ENCODE measurements at places on chromosomes 1 and 21.

GRCh38 chr1:154819628-154820590, 50.2 kb downstream of the KCNN3 start:
- DNase-seq: no peak

DNA sequence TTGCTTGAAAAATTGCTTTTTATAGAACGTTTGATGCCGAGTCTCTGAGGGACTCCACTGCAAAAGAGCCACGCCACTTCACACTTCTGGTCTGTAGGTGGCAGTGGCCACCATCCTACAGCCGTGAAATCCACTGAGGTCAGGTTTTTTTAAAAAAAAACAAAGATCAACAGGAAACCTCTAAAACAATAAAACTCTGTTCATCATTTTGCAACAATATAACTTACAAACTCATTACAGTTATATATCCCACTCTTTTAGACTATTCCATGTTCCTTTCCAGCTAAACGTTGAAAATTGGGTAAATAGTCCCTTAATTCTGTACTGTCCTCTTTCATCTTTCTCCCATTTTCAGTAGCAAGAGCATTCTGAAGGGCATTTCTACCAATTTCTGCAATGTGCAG, 64.6 kb upstream of the FMN2 start:
- DNase-seq: no peak

GRCh38 chr1:15288173-15288926, 41.3 kb downstream of the FHAD1 start:
- no peak for DNase-seq

DNA sequence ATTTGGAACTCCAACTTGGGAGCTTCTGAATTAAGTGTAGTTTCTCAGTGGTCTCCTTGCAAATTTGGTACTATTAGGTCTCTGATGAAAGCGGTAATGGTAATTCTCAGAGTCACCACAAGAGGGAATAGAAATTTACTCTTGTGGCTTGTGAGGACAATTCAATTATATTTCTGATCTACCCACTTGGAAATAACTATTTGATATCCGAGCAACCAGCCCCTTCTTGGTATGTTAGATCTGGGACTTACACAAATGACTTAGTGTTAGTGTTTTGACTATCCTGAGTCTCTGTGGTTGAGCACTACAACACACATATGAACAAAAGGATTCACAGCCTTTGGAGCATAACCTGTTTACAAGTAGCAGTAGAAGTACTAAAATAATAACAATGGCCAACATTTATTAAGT, 68.1 kb downstream of the RPS6KA1 start:
- no peak for DNase-seq

- no peak for DNase-seq
Measured at GRCh38 chr1:183908079-183908478, 103.2 kb downstream of the RGL1 start.

- no peak for DNase-seq
Measured at GRCh38 chr1:36178471-36179219, 22.7 kb downstream of the MAP7D1 start.

GRCh38 chr1:37901191-37901892, 42.0 kb upstream of the MTF1 start:
- no peak for DNase-seq

GRCh38 chr1:161763522-161764098, 2.5 kb upstream of the ATF6 start:
- no peak for DNase-seq

- DNase-seq: no peak
Measured at GRCh38 chr1:73639494-73639893, 558.5 kb downstream of the LRRIQ3 start.

- no peak for DNase-seq
Measured at GRCh38 chr1:203202431-203203245, 16.1 kb upstream of the CHI3L1 start.

DNA sequence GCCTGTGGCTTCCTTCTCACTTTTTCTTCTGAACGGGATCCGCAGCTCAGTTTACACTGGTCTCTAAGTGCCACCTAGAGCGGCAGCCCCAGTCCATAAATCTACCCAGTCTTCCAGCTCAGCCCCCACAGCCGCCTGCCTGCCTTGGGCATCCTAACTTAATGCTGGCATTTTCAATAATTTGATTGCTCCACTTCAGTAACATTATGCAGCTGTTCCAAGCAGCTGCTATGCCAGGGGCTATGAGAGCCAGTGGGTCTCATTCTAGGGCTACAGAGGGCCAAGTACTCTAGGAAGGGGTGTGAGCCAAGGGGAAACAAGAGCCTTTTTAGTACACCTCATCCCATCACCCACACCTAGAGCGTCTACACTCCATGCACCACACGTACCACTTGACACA, 48.4 kb upstream of the COA6 start:
- DNase-seq: no peak

- no peak for DNase-seq
Measured at GRCh38 chr1:217135569-217135915, 412.3 kb upstream of the ESRRG start.

DNA sequence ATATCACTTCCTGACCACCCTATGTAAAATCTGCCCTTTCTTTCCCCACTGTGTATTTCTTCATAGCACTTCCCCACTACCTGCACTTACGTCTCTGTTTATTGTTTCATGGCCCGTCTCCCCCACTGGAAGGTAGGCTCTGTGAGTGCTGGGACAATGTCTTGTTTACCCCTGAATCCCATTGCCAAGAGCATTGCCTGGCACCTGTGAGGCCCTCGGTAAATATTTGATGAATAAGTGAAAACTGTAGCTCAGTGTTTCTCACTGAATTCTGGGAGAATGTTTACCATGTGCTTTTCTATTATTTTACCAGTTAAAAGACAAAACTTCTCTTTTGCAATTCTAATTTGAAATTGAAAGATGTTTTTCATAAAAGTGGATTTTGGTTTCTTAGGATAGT, 11.8 kb downstream of the NFASC start:
- no peak for DNase-seq

- DNase-seq: no peak
Measured at GRCh38 chr1:16073490-16074119, at the start of gene FAM131C. FAM131C (minus strand) TSS chr1:16073651; CDS start chr1:16073442, 209 bp downstream.

GRCh38 chr21:46223217-46223616, 5.4 kb downstream of the LSS start:
- DNase-seq: no peak

- DNase-seq: no peak
Measured at GRCh38 chr1:150596095-150596892, 16.9 kb upstream of the MCL1 start.

DNA sequence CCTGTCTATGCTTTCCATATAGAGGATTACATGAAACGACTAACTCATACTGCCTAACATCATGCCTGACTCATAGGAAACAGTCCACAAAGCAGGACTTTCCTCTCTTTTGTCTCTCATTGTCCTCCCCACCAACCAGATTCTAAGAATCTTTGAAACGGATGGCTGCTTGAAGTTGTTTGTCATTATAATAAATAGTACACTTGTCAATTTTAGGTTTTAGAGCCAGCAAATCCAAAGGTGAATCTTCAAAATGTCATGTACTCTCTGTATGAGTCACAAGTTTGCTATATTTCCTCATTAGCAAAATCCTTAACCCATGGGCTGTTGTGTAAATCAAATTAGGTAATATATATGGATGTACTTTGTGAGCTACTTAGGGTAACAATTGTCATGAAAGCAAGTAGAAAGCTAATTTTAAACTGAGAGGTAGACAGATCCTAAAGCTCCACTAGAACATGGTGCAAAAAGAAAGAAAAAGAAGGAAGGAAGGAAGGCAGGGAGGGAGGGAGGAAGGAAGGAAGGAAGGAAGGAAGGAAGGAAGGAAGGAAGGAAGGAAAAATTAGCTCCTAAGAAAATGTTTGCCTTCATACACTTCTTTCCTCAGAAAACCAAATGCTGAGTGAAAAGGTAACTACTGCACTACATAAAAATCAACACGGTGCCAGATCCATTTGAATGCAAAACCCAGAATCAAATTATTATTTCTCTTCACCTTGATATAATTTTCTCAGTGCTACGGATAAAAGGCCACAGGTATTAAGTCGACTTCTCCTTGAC, 129.5 kb upstream of the PRMT6 start:
- no peak for DNase-seq

DNA sequence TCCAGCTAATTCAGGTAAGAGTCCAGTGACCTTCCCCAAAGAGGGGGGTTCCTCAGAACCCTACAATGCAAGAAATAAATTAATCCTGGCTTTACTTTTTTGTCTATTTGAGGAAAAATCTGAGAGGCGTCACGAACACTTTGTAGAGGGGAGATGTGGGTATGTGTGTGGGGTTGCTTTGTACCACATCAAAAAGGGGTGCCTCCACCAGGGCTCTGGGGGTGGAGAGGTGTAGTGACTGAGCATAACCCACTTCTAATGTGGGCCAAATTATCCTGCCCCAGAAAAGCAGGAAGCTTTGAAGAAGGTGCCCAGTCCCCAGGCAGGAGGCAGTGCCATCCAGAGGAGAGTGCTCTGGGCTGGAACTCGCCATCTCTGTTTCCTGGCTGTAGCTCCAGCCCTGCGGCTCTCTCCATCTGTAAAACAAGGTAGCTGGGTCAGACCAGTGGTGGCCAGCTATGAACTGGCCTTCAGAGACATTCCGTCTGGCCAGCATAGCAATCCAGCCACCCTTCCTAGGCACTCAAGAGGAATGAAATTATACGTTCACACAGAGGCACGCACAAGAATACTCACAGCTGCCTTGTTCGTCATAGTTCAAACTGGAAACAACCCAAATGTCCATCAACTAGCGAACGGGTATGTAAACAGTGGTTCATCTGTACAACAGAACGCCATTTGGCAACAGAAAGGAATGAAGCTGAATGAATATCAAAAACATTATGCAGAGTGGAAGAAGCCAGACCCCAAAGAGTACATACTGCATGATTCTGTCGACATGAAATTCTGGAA, 45.4 kb upstream of the TNFRSF1B start:
- no peak for DNase-seq

GRCh38 chr1:150895618-150896017, 8.7 kb downstream of the CTXND2 start:
- DNase-seq: no peak

DNA sequence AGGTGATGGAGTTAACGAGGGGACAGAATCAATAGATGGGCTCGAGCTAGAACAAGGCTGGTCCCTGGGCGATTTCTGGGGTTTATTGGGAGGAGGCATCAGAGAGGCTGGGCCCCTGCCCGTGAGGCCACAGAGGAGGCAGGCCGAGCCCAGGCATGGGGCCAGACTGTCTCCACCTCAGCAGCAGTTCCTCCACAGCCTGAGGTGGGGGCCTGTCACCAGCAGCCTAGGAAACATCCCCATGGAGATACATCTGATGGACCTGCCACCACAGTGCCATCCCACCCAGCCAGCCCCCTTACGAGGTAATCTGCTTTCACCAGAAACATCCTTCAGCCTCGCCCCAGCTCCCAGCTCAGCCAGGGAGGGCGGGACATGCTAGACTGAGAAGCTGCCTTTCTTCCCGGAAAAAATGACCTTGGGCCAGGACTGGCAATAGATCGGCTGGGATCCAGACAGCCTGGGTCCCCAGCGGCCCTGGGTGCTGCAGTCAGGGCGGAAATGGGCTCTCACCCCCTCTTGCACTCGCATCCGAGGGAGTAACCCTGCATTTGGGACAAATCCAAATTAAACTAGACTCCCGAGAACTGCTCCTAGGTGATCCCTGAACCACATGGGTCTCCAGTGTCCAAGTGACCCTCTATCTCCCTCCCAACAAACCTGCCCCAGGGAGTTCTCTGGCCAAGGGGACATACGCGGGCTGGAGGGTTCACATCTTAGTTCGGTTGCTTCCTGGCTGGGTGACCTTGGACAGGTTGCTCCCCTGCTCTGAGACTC, 10.0 kb upstream of the EPHA8 start:
- no peak for DNase-seq

- DNase-seq: no peak
Measured at GRCh38 chr1:227362039-227362438, 43.7 kb upstream of the CDC42BPA start.

- no peak for DNase-seq
Measured at GRCh38 chr1:221440658-221441057, 301.2 kb downstream of the DUSP10 start.

DNA sequence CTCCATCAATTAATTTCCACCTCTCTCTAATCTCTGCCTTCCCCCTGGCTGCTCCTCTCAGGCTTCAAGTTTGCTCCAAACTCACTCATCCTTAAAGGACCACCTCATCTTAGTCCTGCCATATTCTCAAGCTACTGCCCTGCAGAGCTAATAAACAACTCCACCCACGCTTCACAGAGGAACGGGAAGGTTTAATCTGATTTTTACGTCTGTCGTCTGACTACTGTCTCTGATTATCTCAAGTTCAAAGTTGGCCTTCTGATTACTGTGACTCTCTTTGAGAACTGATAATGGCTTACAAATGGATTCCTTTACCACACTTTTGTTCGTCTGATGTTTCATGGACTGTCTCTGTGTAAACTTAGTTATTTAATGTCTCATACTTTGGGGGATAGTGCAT, 7.6 kb upstream of the CPT2 start:
- DNase-seq: no peak

Data from stimulated activated CD4-positive, alpha-beta T cell treated with anti-CD3 and anti-CD28 coated beads, TNF-alpha, amount 100 ng/mL, for 1 hour (primary cell).